ENCODE measurements at places on chromosomes 5 and 9.

GRCh38 chr5:96714450-96714849, 52.3 kb downstream of the CAST start:
- DNase-seq = no peak

GRCh38 chr5:131630963-131631350, 4.1 kb downstream of the RAPGEF6 start:
- DNase-seq = no peak

DNA sequence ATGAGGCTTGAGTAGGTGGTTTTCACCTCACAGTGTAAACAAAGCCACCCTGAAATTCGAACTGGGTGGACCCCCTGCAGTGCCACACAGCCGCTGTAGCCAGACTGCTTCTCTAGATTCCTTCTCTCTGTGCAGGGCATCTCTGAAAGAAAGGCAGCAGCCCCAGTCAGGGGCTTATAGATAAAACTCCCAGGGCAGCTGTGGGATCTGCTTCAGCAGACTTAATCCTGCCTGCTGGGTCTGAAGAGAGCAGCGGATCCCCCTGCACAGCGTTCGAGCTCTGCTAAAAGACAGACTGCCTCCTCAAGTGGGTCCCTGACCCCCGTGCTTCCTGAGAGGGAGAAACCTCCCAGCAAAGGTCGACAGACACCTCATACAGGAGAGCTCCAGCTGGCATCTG, 71.4 kb downstream of the CARTPT start:
- DNase-seq = no peak

DNA sequence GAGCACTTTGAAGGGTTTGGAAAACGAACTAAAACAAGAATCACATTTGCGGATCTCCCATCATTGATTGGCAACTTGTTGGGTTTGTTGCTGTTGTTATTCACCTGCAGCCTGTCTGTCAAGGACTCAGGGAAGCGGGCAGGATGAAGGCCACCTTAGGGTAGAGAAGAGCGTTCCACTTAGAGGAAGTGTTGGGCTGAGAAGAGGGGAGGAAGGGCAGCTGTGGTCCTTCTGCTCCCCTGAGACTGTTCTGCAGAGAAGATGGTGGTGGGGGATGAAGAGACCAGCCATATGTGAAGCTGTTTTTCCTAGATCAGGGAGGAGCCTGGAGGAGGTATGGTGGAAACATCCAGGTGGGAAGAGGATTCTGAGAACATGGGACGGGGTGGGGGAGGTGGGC, 70.6 kb upstream of the CPEB4 start:
- DNase-seq = no peak

DNA sequence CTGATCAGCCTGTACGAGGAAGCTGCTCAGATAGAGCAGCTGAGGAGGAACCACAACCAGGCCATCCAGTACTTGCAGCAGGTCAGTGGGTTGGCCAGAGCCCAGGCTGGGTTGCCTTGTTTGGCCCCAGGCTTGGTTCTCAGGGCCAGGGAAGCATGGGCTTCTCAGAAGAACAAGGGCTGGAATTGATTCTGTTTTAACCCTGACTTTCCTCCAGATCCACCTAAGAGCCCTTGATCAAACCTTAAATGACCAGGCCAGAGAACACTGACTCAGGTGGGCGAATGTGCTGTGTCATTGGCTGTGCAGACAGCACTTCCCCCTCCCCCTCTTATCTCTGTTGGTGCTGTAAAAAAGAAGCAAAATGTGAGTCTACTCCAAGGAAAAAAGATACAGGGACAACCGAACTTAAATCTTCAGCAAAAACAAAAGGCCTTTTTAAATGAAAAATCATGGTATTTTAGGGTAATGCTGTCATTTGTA, 28.1 kb downstream of the TTC23L start:
- no peak for DNase-seq

DNA sequence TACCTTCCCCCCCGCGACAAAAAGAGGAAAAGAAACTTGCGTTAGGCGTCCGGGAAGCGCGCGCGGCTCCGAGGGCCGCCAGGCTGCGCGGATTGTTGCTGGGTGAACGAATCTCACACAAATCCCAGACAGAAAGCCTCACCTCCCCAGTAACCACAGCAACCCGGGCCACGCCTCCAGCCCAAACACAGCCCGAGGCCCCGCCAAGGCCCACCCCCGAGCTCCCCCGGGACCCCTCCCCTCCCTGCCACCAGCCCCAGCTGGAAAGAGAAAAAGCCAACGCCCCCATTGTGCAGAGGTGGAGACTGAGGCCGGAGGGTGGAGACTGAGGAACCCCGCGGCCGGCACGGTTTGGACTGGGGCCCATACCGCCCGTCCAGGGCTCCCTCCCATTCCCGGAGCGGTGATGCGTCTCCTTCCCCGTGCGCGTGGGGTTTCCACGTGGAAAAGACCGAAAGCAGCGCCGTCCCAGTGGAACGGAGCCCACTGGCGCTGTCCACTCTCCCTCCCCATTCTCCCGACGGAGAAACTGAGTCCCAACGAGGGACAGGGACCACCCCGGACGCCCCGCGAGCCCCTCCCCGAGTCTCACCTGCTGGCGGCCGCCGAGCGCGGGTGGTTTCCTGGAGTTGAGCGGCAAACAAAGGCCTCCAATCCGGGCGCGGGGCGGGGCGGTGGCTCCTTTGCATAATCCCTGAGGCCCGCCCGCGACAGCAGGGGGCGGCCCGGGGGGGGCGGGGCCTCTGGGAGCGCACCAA, 10.2 kb upstream of the AKNA start:
- DNase-seq = peak; percentile 98

DNA sequence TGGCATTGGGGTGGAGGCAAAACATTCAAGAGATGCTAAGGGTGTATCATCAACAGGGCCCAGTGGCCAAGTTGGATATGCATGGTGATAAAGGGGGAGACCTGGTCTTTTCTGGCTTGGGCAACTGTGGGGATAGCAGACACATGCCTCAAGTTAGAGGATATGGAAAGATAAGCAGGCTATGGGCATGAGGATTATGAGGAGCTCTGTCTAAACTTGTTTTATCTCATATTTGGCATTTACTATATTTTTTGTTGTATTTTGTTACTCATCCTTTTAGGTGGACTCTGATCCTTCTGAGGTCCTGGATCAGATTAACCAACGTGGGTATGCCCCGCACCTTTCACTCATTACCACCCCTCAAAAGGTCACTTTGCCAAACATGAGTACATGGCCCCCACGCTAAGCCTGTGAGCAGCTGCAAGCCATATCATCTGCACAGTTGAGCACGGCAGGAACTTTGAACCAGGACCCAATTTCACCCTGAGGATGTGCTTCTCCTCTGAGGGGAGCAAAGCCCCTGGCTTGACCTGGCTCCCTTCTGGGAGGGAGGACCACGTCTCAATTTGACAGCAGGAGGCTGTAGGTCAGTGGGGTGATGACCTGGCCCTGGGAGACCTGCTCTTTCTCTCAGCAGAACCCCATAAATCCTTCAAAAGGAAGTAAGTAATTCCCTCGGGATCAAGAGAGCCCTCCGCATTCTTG, 71.1 kb upstream of the CD180 start:
- peak; percentile 33 for DNase-seq

GRCh38 chr9:116149844-116150243, 3.7 kb upstream of the PAPPA start:
- no peak for DNase-seq
